ENCODE measurements at places on chromosomes 7 and 10.

- no peak for DNase-seq
These were observed 286.4 kb upstream of the LRRN3 start for GRCh38 chr7:110804501-110804900.

GRCh38 chr7:134602881-134603451 is 43.7 kb upstream of the BPGM start:
- DNase-seq, result no peak

GRCh38 chr7:149824748-149825566 is 13.2 kb upstream of the ZNF862 start:
- no peak for DNase-seq

DNA sequence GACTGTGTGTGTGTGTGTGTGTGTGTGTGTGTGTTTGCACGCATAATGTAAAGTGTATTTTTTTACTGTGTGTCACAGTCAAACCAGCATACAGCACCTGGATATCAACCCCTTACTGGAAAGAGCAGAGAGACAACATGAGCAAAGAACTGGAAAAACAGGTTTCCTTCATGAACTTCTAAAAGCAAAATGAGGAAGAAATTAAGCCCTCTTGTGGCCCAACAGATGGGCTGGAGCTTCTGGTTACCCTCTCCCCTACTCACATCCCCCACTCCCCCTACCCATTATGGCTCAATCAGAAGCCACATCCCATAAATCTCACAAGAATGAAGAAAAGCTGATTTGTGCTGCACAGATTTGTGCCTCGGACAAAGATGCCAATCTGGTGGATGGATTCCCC is 36.2 kb downstream of the PDE1C start:
- DNase-seq, result peak; percentile 78

- DNase-seq, result no peak
These were observed 133.0 kb upstream of the PCBD1 start for GRCh38 chr10:71021402-71021801.

DNA sequence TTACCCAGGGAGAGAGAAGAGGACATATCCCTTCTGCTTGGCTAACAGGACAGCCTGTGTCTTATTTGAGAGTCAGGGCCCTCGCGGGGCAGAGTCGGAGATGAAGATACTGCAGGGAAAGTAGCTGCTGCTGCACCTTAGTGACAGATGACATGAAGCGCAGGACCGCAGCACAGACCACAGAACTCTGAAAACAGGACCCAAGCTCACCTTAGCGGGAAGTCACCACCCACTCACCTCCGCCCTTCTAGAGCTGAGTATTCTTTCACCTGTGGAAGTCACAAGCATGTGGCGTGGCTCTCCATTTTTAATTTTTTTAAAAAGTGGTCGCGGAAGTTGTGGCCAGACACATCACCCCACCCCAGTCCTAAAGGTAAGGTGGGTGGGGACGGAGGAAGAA is 191.4 kb downstream of the FAM107B start:
- no peak for DNase-seq

- no peak for DNase-seq
These were observed 17.9 kb upstream of the GDF10 start for GRCh38 chr10:47282005-47282656.

GRCh38 chr10:44913350-44914081 is 2.4 kb downstream of the TMEM72 start:
- no peak for DNase-seq

- DNase-seq, result no peak
These were observed 21.6 kb downstream of the EZH2 start for GRCh38 chr7:148862481-148862880.

GRCh38 chr10:4372601-4373000 is 453.4 kb upstream of the AKR1E2 start:
- DNase-seq, result no peak

- no peak for DNase-seq
These were observed 11.0 kb downstream of the GHRHR start for GRCh38 chr7:30974605-30975255.

- DNase-seq, result no peak
These were observed 322.8 kb downstream of the GLRX3 start for GRCh38 chr10:130459011-130459410.

- no peak for DNase-seq
These were observed 515.8 kb upstream of the MKI67 start for GRCh38 chr10:128642023-128642422.

DNA sequence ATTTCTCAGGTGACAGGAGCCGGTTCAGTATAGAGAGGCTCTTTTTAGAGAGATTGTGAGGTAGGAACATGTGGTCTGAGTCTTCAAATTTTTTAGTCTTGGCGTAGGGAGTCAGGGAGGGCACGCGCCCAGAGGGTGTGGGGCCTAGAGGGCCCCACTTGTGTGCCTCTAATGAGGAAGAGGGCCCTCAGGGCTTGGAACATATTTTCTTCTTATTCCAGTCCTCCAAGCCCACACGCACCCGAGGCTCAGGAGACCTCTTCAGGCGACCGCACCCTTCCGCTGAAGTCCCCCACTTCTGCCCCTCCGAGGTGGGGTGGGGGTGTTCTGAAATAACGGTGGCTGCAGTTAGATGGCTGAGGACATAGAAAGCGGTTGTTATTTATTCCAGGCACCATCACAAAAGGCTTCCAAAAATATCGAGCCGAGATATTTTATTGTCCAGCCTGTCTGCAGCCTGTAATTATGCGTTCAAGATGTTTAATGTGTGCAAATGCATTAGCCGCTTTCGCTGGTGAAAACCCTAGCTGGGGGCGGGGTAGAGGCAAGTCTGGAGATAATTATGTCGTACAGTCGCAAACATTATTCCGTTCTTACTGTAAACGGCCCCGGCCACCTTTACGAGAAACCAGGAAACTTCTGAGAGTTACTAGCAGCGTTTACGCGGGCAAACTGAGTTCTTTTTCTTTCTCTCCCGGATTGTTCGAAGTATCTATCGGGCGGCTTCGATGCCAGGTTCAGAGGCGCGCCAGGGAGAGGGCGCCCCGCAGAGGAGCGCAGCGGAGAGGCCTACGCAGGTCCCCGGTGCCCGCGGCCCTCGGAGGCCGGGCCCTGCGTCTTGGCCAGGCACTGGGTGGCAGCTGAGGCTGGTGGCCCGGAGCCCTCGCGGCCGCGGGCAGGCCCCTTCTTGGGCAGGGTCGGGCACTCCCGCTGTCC is 12.9 kb upstream of the HOXA13 start:
- no peak for DNase-seq

DNA sequence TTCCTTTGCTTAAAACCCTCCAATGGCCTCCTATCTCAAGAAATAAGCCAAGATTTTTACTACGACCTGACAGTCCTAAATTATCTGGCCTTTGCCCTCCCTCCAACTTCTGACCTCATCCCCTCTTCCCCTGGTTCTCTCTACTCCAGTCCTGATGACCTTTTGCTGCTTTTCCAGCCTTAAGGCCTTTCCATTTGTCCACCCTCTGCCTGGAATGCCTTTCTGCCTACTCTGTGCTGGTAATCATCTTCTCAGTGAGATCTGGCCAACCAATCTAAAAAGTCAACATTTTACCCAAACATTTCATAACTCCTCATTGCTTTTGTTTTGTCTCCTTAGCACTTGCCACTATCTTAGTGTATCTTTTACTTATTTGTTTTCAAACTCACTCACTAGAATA is 75.7 kb downstream of the VPS41 start:
- DNase-seq, result no peak

GRCh38 chr10:111113238-111113960 is 36.6 kb downstream of the ADRA2A start:
- DNase-seq, result no peak

DNA sequence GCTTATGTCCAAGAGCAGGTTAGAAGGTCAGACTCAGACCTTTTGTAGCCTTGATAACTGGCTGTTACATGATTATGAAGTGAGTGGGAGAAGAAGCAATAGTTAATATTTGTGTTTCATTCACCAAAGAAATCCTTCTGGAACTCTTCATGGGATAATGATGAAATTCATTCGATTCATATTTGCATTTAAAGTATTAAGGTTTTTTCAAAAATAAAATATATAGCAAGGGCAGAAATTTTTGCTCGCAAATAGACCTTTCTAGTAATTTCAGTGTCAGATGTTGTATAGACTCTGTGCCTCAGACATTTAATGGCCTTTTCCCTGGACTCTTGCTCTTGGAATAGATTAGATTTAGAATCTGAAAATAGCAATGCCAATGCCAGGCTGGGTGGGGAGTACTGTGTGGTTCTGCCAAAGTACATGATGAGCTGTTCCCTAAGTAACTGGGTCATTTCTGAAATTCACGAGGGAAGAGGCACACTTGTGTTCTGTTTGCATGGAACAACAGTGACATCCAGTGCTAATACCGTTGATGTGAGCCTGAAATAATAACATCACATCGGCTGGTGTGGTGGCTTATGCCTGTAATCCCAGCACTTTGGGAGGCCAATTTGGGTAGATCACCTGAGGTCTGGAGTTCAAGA is 119.2 kb downstream of the MBL2 start:
- no peak for DNase-seq

GRCh38 chr10:25522946-25523608 is 348.3 kb downstream of the GPR158 start:
- DNase-seq, result no peak

GRCh38 chr7:63789378-63790176 is 209.1 kb upstream of the ZNF722 start:
- no peak for DNase-seq

- DNase-seq, result no peak
These were observed 110.2 kb downstream of the TAF3 start for GRCh38 chr10:7928536-7928935.

GRCh38 chr7:117193564-117193963 is 129.3 kb downstream of the WNT2 start:
- DNase-seq, result no peak

GRCh38 chr10:28677888-28678686 is 766 bp downstream of the BAMBI start:
- DNase-seq, result no peak

DNA sequence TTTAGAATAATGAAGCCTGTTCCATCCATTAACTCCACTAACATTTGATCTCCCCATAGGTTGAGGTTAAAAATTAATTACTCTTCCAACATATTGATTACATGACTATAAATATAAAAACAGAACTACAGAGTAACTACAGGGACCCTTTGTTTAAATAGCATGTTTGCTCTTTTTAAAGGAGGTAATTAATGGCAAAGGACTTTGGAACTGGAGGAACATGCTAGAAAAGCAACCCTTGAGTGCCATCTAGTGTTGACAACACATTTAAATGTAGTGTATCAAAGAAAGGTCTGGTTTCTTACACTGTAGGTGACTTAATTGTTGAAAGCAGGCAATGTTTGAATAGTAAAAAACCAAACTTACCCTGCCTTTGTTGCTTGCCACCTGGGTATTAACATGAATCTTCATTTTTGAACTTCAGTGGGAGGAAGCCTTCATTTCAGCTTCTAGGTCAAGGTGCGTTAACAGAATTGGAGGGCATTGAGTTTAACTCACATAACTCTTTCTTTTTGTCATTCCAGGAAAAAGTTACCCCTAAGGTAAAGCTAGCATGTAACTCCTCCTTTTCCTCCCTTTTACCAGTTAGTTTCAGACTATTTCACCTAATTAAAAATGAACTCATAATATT is 52.6 kb upstream of the CAPZA2 start:
- peak; percentile 76 for DNase-seq

DNA sequence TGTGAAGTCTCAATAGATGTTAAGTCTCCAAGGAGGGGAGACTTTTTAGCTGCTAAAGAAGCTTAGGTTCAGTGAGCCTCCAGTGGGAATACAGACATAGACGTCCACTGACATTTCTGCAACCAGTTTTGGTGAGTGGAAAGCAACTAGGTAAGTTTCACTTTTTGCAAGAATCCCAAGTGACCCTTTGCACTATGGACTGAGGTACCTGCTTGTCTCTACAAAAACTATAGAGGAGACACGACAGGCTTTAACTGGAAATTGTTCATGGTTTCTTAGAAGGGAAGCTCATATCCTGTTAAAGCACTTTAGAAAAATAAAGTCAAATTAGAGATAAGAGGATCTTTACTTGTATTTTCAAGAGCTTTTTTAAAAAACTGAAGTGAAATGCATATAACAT is 38.6 kb downstream of the GBF1 start:
- DNase-seq, result no peak

DNA sequence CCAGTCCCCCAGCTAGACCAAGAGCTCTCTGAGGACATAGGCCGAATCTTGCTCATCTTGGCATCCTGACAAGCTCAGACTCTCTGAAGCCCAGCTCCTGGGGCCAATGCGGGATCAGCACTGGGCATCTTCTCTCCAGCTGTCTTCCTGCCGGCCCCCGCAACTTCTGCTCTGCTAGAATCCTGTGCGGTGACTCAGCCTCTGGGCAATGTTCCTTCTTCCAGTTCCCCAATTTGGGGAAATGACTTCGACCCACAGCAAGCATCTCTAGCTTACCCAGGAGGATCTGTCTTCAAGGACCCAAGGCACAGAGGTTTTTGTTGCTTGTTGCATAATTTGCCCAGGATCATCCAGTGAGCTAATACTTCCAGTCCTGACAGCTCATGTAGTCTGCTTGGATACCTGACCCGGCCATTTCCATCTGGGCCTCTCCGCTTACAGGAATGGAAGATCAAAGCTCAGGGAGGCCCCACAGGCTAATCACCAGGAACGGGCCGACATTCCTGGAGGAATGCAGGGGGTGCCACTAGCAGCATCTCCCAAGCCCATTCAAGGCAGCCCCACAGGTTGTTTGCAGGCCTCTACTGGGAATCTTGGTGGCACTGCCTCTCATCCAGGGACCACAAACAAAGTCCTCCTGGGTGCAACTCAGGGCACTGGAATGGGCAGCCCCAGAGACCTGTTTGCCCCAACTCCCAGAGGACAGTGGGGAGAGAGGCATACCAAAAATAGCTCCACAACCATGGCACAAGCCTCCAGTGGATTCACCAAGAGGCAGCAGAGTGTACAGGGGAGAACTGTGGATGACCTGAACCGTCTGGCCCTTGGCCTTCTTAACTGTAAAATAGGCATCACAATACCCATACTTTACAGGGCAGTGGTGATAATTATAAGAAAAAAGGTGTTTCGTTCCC is 151.9 kb downstream of the NEURL1 start:
- no peak for DNase-seq

- no peak for DNase-seq
These were observed 4.5 kb downstream of the CFAP46 start for GRCh38 chr10:132937861-132938260.

DNA sequence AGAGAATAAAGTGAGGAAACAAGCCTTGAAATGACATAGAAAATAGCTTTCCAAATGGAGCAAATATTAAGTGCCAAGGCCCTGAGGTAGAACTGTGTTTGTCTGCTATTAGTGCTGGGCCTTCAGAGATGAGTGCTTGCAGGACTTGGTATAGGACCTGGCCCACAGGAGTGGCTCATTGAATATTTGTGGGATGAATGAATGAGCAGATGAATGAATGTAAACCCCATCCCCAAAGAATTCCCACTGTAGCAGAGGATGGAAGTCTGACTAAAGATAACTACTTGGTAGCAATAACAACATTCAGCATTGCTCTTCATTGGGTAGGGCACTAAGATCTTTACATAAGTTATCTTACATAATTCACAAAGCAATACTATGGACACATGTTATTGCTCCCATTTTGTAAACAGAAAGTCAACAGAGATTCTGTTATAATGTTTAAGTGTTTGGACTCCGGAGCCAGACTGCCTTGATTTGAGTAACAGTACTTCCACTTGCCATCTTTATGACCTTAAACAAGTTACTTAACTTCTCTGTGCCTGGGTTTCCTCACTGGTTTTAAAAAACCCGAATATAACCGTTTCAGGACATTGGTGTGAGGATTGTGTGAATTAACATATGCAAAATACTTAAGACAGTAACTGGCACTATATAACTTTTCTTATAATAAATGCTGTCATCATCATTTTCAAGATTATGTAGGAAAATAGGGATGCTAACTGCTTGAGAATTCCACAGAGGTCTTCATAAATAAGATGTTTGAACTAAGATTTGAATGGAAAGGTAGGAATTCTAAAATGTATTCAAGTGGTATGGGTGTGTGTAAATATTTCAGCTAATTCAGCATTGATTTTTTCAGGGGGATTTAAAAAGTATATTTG is 141.9 kb downstream of the PRKG1 start:
- DNase-seq, result no peak
